ENCODE measurements at places on chromosomes 1 and 21.

GRCh38 chr1:56304975-56305374 lies 274.4 kb downstream of the PLPP3 start:
- no peak for DNase-seq

- DNase-seq = peak; percentile 68
Measured at GRCh38 chr1:53014791-53015507, 47.1 kb upstream of the PODN start.

- DNase-seq = no peak
Measured at GRCh38 chr1:67371681-67372080, 58.5 kb downstream of the SERBP1 start.

GRCh38 chr1:22540337-22540736 lies 23.0 kb upstream of the EPHA8 start:
- DNase-seq = no peak

- DNase-seq = no peak
Measured at GRCh38 chr1:24018611-24019580, 38.8 kb upstream of the SRSF10 start.

DNA sequence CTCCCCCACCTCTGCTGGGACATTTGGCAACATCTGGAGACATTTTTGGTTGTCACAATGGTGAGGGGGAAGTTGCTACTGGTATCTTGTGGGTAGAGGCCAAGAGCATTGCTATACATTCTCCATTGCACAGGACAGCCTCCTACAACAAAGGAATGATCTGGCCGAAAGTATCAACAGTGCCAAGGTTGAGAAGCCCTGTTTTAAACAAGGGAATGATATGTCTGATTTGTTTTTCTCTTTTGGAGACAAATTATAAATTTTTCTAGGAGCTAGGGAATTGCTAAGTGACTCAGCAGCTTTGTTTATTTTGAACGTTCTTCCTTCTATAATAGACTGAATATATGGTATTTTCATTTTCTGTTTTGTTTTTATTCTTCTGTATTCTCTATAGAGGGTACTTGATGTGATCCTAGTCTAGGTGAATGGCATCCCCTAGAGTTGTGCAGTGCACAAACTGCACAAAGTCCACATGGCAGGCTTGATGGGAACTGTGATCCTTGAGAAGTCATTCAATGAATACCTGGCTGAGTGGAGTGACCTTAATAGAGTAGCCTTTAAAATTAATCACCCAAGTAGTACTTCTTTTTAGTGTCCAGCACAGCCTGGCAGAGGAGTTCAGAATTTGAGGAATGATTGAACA lies 288.6 kb upstream of the USP24 start:
- no peak for DNase-seq

DNA sequence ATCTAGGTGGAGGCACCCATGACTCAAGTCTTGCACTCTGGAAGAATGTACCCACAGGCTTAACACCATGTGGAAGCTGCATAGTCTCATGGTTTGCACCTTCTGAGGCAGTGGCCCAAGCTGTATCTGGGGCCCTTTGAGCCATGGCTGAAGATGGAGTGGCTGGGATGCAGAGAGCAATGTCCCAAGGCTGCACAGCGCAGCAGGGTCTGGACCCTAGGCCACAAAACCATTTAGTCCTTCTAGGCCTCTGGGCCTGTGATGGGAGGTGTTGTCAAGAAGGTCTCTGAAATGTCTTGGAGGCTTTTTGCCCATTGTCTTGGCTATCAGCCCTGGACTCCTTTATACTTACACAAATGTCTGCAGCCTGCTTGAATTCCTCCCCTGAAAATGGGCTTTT lies 21.4 kb upstream of the FCRL3 start:
- no peak for DNase-seq

DNA sequence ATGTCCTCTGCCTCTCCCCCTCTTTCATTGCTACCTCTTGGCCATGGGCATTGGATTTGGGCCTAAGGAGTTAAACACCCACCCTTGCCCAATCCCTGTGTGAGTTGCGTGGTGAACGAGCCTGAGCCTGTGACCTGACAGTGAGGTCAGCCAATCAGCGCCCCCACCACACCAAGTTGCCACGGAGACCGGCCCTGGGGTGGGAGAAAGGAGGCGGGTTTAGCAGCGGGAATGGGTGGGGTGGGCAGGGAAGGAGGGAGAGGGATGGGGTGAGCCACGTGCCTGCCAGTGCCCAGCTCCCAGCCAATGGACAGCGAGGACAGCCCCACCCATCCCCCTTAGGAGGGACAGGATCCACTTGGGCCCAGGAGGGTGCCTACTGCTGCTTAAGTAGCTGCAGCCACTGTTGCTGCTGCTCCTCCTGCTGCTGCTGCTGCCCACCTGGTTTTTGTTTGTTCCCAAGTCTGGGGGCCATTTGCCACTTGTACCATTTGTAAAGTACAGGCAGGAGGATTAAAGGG lies 9.5 kb downstream of the ZBTB7B start:
- no peak for DNase-seq

DNA sequence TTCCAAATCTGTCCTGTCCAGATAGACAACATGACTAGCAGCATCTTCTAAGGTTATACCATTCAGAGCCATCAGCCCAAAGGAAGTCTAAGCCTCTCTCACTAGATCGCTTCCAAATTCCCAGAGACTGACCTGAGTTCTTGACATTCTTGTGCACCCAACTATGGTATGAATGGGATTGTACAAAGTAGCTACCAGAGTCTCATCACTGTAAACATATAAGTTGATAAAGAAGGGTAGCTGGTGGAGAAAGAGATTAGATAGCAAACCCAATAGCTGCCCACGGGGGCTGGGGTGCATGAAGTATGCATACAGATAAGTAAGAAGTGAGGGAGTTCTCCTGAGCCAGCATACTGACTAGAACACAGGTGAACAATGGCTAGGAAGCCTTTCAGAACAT lies 180.0 kb downstream of the PLPP3 start:
- no peak for DNase-seq

GRCh38 chr1:228307218-228308023 lies 99.2 kb downstream of the TRIM11 start:
- no peak for DNase-seq

GRCh38 chr1:160116283-160117147 lies 956 bp downstream of the ATP1A2 start:
- peak; percentile 94 for DNase-seq

DNA sequence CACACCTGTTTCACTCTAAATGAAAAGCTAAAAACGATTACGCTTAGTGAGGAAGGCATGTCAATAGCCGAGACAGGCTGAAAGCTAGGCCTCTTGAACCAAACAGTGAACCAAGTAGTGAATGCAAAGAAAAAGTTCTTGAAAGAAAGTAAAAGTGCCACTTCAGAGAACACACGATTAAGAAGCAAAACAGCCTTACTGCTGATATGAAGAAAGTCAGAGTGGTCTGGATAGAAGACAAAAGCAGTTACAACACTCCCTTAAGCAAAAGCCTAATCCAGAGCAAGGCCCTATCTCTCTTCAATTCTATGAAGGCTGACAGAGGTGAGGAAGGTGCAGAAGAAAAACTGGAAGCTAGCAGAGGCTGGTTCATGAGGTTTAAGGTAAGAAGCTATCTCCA lies 130.7 kb downstream of the SIPA1L2 start:
- DNase-seq = no peak

DNA sequence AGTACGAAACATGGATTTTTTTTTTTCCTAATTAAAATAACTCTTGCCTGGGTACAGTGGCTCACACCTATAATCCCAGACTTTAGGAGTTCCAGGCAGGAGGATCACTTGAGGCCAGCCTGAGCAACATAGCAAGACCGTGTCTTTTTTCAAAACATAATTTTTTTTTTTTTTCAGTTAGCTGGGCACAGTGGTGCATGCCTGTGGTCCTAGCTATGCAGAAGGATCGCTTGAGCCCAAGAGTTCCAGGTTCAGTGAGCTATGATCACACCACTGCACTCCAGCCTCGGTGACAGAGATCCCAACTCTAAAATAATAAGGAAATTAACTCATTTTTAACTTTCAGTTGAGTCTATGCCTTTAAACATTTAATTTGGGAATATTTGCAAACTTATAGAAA lies 170.1 kb downstream of the NEK7 start:
- no peak for DNase-seq

GRCh38 chr1:49971088-49971487 lies 52.7 kb downstream of the AGBL4 start:
- no peak for DNase-seq

- DNase-seq = no peak
Measured at GRCh38 chr1:151993734-151994496, at the start of gene S100A10. S100A10 (minus strand) TSS chr1:151993859; CDS start chr1:151986230, 7,629 bp downstream.

DNA sequence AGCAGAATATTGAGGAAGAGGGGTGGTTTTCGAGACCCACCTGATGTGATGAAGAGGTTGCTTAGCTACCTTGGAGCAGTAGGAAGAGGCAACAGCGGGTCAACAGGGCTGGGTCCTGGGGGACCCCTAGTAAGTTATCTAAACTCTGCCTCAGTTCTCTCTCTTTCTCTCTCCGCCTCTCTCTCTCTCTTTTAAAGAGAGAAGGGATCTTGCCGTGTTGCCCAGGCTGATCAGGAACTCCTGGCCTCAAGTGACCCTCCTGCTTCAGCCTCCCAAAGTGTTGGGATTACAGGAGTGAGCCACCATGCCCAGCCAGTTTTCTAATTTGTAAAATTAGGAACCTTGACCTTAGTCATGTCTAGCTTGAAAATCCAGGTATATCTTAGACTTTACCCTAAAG lies 77.9 kb downstream of the C1orf21 start:
- no peak for DNase-seq

DNA sequence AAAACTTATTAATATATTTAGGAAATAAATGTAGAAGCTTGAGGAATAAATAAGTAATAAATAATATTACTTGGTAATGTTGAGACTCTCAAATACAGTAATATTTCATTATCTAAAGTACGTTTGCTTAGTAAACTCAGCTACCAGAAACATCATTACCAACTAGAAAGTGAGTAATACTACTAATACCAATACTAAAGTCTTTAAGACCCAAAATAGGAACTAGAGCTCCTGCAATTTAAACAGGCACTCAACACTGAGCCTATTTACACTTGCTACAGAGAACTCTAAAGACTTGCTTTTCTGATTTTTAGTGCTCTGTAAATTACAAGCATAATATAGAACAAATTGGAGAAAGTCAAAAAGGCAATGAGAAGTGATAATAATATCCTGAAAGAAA lies 13.5 kb upstream of the C1orf105 start:
- no peak for DNase-seq

DNA sequence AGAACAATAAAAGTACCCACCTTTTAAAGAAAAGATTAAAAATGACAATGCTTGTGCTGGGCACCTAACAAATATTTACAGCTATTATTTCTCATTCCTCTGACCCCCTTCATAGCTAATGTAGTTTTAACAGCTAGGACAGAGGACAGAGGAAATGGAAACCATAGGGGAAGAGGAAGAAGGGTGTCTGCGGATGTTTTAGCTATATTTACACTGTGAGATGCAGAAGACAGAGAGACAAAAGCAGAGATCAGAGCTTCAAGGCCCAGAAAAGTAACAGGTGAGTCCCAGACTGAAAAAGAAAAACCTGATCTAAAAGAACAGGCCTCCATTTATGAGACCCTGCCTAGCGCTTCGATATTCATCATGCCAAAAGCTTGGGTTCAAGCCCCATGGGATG lies 72.0 kb downstream of the ZNF281 start:
- no peak for DNase-seq

DNA sequence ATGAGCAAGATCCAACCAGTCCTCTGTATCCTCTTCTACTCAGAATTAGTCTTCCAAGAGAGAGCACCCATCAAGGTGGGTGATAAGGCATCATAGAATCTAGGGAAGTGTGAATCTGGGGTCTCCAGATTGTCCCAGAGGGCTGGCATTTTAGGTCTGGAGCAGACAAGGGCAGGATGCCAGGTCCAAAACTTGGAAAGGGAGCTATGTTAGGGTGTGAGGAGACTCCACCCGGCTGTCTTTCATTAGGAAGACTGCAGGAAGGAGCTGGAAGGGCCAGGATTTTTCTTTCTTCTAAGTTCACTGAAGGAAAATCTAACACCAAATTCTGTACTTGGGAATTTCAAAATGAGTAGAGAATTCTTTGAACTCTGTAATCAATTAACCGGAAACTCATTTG lies 86.1 kb upstream of the BMP8A start:
- DNase-seq = no peak

GRCh38 chr1:43750083-43750482 lies 42.7 kb downstream of the ST3GAL3 start:
- DNase-seq = no peak

DNA sequence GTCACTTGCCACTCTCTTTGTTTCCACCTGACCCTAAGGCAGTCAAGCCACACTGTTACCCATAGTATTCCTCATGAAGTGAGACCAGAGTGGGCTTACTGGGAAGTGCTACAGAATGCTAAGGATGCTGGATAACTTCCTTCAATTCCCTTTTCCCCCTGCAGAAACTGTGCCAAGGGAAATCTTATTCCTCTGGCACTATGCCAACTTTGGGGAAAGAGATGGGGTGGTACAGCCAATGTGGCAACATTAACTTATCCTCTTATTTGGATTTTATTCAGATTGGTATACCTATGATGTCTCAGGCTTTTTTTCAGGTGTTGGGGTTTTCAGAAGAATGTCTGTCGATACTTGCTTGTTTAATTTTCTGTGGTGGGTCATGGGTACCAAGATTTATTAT lies 599.4 kb upstream of the PBX1 start:
- DNase-seq = no peak

- DNase-seq = no peak
Measured at GRCh38 chr1:219123036-219123435, 50.6 kb upstream of the LYPLAL1 start.

DNA sequence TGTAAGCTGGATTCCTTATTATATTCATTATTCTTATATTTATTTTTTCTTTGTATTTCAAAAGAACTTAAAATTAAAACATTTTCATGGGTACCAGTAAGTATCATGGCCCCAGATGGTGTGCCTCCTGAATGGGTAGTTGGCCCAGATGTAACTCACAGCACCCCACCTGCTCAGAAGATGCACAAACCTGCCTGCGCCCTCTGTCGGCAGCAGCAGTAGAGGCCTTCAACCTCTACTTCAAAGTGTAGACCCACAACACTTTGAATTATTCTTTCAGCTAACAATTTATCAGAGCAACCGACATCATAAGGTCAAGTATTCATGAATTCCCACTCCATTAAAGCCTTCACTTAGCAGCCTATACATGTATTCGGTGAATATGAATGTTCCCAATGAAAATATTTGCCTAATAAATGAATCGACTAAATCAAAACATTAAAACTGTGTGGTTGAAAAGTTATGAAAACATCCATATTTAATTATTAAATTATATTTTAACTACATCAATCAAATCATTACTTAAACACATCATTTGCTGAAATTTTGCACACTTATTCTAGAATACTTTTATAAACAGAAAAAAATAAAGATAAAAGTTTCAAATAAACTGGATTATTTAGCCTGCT lies 25.4 kb downstream of the PIGM start:
- DNase-seq = no peak

- no peak for DNase-seq
Measured at GRCh38 chr1:204853436-204853835, 17.2 kb upstream of the NFASC start.

GRCh38 chr1:245277276-245277675 lies 122.5 kb downstream of the KIF26B start:
- DNase-seq = no peak

GRCh38 chr1:201022820-201023516 lies 546 bp downstream of the KIF21B start:
- DNase-seq = no peak

GRCh38 chr21:25944672-25945213 lies 210.0 kb downstream of the GABPA start:
- DNase-seq = no peak

Data from cerebellar nuclear complex (tissue), 1 donor.